ENCODE measurements at places on chromosomes 4 and X.

DNA sequence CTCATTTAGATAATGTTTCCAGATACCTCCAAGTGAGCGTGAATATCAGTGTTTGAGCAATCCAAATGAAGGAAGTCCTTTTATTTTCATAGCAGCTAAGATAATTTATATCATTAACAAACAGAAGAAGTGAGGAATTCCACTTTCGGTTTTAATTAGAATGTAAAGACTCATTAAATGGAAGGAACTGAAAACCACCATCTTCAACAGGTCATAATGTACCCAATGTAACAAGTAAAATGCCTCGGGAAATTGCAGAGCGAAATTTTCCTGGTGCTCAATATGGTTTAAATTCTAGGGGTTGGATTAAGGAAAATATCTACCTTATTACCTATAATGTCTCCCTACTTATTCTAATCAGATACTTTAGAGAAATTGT, 33.9 kb upstream of the SLC9A7 start:
- DNase-seq, result no peak

GRCh38 chr4:183329954-183330742, 7.9 kb upstream of the CLDN24 start:
- DNase-seq, result no peak

- no peak for DNase-seq
These were observed 7.8 kb upstream of the ZBTB33 start for GRCh38 chrX:120242813-120243212.

DNA sequence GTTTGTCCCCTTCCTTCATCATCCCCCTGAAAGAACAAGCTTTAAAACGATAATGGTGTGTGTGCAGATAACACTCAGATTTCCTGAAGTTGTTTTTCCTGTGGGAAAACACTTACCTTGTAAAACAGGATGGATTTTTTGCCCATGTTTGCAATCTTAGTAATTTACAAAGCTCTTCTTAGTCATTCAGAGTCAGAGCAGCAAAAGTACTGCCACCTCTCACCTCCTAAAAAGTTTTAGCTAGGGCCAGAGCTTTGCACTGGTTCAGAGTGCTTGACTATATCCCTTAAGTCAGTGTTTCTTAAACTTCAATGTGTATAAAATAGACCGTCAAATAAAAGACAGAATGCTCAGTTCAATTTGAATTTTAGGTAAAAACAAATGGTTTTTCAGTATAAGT, 62.3 kb downstream of the NKX6-1 start:
- no peak for DNase-seq

DNA sequence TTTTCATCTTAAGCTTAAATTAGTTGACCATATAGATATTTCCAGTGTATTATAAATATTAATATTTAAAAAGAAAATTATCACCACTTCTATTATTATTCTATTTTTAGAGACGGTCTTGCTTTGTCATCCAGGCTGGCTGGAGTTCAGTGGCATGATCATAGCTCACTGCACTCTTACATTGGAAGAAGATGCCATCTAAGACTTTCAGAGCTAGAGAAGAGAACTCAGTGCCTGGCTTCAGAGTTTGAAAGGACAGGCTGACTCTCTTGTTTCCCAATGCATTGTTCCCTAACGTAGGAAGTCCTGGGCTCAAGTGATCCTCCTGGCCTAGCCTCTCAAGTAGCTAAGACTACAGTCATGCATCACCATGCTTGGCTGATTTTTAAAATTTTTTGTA, 75.9 kb downstream of the FIP1L1 start:
- DNase-seq, result no peak

DNA sequence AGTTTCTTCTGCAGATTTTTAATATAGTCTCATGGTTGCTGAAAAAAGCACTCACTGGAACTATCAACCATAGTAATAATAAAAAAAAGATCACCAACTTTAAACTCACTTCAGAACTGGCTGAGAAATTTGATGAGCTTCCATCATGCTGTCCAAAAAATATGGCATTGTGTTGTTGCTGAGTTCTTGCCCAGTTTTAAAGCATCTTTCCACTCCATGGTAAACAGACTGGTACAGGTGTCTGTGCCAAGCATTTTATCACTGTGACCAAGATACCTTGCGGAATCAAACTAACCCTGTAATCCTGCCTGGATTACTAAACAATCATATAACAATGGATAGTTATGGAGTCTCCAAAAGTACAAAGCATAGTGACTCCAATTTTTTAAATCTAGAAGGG, 360.3 kb upstream of the NOCT start:
- DNase-seq, result no peak

- no peak for DNase-seq
These were observed 339.7 kb upstream of the PCDH7 start for GRCh38 chr4:30380404-30380998.

DNA sequence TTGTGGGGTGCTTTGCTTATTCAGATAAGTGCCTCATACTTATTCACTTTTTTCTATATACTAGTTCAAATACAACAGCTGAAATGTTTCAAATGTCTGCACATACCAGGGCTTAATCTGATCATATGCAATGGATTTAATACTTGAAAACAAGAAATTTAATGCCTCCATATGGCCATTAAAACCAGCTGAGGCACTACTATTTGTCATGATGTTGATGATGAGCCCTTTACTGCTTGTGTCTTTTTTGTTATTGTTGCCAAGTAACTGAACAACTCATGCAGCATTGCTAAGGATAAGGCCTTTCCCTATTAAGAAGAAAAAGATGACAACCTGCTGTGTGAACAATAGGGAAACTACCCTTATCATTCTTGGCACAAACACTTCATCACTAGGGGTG, 52.5 kb downstream of the MAGEB10 start:
- no peak for DNase-seq
